M059J (cell line): ENCODE measurements at places on chromosomes 12 and 14.
A peak's percentile ranks its signal among the peaks of the same experiment; 100 is the strongest.

- no peak for DNase-seq
Observed at GRCh38 chr14:101446387-101446969, 114.8 kb upstream of the DIO3 start.

DNA sequence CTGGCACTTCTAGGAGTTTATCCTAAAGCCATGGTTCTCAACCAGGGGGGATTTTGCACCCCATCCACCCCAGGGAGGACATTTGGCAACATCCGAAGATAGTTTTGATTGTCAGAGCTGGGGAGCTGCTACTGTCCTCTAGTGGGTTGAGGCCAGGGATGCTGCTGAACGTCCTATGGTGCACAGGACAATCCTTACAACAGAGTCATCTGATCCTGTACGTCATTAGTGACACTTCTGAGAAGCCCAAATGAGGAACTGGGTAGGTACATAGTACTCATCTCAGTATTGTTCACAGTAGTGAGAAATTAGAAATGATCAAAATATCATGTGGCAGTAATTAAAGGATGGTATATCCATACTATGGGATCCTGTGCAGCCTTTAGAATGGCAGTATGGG, 185.1 kb downstream of the CHST11 start:
- DNase-seq = no peak

DNA sequence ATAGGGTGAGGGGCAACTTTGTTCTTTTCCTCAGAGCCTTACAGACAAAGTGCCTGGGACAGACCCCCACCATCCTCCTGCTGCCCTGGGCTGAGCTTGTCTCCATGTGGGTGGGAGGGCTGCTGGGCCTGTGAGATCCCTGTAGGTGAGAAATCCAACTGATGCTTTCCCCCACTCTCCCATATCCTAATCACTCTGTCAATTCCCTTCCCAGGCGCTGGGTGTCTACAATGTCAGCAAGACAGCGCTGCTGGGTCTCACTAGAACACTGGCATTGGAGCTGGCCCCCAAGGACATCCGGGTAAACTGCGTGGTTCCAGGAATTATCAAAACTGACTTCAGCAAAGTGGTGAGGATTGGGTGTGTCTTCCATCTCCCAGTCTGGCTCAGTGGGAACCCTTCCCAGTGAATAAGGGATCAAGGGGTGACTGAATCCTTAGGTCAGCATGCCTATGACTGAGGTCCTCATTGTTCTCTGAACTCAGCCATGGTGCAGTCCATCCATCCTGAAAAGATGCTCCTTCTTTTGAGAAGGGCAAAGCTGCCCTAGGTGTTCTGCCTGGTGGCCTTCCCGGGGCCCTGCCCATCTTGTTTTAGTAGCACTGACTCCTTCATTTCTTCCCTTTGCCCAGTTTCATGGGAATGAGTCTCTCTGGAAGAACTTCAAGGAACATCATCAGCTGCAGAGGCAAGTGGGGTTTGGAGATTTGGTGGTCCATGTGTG, 8.2 kb downstream of the DHRS2 start:
- no peak for DNase-seq

- no peak for DNase-seq
Observed at GRCh38 chr14:102387086-102387485, 24.3 kb downstream of the TECPR2 start.

GRCh38 chr12:116539905-116540482, 19.2 kb upstream of the MAP1LC3B2 start:
- peak; percentile 70 for DNase-seq

- DNase-seq = peak; percentile 67
Observed at GRCh38 chr12:57765003-57765697, 1.7 kb downstream of the CYP27B1 start.

DNA sequence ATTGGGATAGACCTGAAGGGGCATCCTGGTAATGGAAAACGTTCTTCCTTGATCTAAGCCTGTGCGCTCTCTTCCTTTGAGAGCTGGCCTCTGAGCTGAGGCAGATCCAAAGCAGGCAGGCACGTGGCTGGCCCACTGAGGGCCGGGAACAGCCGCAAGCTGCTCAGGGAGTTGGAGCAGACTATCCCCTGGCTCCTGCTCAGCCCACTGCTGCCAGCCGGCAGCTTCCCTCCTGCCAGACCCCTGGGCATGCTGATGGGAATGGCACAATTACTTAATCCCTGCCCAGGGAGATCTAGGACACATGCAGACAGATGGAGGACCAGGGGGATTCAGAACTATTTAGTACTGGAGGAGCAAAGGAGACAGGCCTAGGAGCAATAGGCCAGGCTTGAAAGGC, 14.4 kb downstream of the NEUROD4 start:
- DNase-seq = no peak

- no peak for DNase-seq
Observed at GRCh38 chr12:28967426-28967825, 181.7 kb upstream of the FAR2 start.

- DNase-seq = peak; percentile 50
Observed at GRCh38 chr14:99192028-99192621, 79.9 kb downstream of the BCL11B start.

DNA sequence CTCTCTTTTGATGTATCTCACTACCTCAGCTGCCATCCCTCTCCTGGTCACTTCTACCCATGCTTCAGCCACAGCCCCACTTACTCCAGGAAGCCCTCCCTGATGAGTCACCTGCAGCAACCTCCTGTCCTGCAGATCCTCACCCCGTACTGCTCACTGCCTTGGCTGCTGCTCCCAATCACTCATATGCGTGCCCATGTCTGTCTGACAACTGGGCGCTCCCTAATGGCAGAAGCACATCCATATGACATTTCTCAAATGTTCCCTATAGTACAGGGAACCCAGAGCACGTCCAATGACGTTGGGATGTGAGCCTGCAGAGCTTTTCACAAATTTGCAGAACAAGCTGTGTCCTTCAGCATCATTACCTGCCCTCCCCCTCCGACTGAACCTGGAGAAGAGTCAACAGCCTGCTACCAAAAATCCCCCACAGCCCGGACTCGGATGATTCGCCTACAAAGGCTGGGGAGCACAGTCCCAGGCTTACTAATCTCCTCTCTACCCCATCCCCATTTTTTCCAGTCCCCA, 90.0 kb downstream of the SINHCAF start:
- peak; percentile 7 for DNase-seq

DNA sequence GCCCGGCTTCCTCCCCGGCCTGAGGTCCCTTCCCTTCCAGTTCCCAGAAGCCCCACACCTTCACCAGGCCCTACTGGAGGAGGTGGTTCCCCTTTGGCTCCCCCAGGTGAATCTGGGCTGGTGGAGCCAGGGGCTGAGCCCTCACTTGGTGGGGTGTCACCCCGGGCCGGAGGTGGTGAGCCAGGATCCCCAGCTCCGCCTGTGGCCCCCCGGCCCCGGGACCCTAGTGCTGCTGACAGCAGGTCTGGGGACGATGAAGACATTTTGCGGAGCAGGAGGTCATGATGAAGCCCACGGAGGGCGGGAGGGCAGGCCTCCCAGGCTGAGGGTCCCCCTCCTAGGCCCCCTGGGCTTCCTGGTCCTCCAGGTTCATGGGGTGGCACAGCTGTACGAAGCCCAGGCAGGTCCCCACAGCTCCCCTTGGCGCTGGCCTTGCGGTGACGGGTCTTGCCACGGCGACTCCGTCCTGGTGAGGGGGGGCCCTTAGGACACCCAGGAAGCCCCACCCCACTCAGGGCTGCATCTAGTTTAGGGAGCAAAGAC, 16.6 kb downstream of the MAP3K12 start:
- DNase-seq = no peak

- no peak for DNase-seq
Observed at GRCh38 chr14:76431538-76431937, 55.6 kb downstream of the ESRRB start.

DNA sequence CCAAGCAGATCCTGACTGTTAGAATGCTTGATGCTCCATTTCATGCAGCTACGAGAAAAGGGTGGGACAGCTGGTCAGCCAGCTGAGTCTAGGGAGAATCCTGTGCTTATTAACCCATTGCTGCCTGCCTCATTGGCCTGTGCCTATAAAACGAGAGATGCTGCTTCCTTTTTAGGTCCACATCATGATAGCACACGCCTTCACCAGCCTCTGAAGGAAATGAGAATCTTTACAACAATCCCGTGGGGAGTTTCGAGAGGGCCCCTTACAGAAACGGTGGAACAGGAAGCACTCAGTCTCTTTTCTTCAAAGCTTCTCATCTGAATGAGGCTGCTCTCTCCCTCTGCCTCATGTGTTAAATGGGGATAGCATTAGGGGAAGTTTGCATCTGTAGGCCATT, 147.3 kb upstream of the RFLNA start:
- no peak for DNase-seq

DNA sequence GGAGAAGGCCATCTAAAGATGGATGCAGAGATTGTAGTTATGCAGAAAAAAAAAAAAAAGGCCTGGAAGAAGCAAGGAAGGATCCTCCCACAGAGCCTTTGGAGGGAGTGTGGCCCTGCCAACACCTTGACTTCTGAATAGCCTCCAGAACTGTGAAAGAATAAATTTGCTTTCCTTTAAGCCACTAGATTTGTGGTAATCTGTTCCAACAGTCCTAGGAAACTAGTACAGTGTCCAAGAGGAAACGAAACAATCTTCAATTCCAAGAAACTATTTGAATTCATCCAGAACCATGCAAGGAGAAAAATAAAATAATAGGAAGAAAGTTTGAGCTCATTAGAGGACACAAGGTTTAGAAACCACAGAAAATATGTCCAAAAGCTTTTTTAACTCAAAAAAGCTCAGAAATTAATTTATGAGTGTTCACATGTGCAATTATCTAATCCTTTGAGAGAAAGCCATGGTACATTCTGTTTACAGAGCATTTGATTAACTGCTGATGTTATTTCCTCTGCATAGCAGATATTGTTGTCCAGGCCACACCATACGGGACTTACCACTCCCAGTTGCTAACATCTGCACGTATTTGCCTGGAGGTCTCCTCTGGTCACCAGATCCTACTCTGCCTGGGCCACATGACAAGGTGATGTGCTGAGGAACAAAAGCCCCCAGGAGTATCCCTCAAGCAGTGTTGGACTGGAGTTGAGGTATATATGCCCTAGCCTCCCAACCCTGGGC, 30.0 kb upstream of the STAB2 start:
- DNase-seq = no peak

DNA sequence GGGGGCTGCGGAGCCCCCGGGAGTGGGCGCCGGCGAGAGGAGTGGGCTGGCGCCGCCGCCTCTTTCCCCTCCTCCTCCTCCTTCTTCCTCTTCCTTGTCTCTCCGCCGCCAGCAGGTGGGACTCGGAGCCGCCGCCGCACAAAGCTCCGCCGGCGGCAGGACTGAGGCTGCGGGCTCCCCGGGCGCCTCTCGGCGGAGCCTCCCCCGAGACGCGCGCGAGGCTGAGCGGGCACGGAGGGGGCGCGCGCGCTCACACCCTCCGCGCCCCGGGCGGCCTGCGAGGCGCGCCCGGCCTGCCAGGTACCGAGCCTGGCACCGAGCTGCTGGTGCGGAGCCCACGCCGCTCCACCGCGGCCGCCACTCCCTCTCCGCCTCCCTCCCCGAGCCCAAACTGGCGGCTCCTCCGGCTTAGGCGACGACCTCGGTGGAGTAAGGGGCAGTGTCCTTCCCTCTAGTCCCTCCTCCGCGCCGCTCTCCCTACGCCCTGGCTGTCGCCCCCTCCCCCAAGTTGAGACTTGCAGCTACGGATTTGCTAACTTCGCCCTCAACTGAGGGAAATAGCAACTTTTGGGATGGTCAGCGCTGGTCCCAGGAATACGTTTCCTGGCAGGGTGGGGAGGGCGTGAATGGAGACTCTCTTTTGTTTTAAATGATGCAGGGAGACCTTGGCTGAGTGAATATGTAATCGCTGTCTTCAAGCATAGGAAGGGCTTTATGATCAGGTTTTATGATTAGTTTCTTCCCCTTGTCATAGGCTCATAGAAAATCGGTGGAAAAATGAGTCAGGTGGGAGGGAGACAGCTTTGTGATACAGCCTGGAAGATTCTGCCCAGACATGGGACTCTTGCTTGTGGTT, 199.5 kb upstream of the CAND1 start:
- DNase-seq = peak; percentile 37

GRCh38 chr14:74955229-74956026, at the start of gene PGF:
PGF (minus strand) TSS chr14:74955597; CDS start chr14:74955242, 355 bp downstream.
- peak; percentile 63 for DNase-seq

- no peak for DNase-seq
Observed at GRCh38 chr12:51937926-51938325, 13.6 kb upstream of the ACVR1B start.

GRCh38 chr12:124605150-124605882, 37.9 kb upstream of the NCOR2 start:
- no peak for DNase-seq

- no peak for DNase-seq
Observed at GRCh38 chr12:121620333-121620891, 5.9 kb upstream of the ORAI1 start.

GRCh38 chr12:58347188-58347587, 405.8 kb downstream of the ATP23 start:
- DNase-seq = no peak

- DNase-seq = no peak
Observed at GRCh38 chr12:104012331-104012730, 37.7 kb downstream of the GLT8D2 start.

- DNase-seq = peak; percentile 55
Observed at GRCh38 chr12:42426746-42427145, 100.8 kb downstream of the PPHLN1 start.

DNA sequence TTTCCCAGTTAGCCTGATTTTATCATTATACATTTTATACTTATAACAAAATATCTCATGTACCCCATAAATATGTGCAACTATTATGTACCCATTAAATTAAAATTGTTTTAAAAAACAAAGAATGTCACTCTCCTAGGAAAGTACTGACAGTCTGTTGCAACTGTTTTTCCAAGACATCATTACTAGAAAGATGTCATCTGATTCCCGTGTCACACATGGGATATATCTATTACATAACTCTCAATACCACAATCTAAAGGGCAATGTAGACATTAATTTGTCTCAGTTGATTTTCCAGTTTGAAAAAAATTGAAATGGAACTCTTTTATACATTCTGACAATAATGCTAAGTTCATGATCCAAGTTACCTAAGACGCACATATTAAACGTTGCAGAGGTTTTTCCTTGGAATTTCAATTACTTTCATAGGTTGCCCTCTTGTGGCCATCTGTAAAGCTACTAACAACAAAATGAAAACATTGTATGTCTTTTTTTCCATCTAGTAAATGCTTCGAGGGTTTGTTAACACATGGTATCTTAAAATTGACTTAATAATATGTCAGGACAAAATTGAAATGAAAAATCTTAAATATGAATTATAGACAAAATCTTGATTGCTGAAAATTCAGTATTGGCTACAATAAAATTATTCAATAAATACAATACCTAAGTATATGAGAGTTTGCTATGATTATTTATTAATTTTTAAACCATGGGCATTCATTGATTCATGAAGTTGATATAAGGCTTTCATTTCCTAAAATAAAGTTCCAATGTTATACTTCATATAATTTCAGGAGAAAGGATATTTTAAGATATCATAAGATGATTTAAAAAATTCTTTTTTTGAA, 131.6 kb downstream of the PPFIA2 start:
- peak; percentile 26 for DNase-seq
